RWPE2 (cell line): ENCODE measurements at places on chromosomes 3 and 15.

GRCh38 chr15:35519541-35520149, 26.3 kb downstream of the DPH6 start:
- no peak for DNase-seq

- no peak for DNase-seq
Observed at GRCh38 chr3:194676471-194676870, 4.5 kb upstream of the LSG1 start.

- DNase-seq, result no peak
Observed at GRCh38 chr3:96428097-96428496, 386.3 kb upstream of the EPHA6 start.

DNA sequence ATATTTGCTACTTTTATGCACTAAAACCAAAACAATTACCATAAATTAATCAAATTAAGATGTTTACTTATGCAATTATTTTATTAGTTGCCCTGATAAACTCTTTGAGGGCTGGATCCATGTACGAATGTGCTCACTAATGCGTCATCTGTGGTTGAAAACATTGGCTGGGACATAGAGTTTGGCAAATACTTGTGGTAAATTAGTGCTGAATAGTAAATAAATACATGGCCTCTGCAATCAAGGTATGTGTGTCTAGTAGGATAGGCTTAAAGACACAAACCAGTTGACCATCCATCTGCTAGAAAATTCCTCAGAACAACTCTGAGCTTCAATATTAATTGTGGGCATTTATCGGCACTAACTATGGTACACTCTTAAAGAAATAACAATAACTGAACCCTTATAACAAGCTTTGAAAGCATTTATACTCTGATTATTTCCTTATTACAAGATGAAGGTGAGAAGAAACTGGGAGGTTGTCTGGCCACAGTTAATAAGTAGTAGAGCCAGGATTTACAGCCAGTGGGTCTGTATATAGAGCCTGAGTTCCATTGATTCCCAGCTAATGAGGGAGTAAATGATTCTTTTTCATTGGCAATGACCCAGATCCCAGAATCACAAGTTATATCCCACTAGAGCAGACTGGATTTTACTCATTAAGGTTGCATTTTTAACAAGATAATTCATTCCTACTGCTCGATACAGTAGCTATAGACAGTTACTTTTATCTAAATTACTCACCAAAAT, 169.5 kb upstream of the CNTN6 start:
- DNase-seq, result no peak

DNA sequence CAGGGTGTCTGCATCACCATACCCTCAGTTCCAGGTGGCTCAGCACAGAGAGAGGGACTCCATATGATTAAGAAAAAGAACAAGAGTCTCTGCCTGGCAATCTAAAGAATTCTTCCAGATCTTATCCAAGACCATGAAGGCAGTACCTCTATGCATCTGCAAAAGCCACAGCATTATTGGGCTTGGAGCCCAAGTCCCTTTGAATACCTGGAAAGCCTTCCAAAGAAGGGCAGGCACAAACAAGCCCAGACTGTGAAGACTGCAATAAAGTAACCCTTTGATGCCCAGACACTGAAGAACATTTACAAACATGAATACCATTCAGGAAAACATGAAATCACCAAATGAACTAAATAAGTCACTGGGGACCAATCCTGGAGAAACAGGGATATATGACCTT, 60.9 kb upstream of the DIPK2A start:
- no peak for DNase-seq

GRCh38 chr3:193910886-193911738, 224.8 kb upstream of the HES1 start:
- no peak for DNase-seq

DNA sequence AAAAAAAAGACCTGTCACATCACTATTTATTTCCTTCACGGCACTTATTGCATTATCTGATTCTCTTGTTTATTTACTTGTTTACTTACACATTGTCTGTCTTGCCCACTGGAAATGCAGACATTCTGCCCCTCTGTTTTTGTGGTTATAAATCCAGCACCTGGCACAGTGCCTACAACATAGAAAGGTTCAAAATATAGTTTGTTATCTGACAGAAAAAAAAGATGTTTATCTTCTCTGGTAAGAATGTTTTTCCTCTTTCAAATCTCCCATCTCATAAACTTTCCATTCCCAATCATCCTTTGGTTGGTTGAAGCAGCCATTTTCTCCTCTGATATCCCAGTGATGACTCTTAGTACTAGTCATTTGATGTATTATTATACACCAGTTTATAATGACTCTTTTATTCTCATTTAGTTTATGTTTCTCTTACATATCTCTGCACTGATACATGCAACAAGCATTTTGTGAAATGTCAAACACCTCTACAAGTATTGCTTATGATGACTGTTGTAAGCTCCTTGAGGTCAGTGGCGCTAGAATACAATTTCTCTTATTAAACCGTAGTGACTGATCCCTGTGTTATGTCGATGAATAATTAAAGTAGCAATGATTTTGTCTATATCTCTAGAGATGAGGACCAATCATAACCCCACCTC, 398.4 kb upstream of the TBL1XR1 start:
- DNase-seq, result no peak

DNA sequence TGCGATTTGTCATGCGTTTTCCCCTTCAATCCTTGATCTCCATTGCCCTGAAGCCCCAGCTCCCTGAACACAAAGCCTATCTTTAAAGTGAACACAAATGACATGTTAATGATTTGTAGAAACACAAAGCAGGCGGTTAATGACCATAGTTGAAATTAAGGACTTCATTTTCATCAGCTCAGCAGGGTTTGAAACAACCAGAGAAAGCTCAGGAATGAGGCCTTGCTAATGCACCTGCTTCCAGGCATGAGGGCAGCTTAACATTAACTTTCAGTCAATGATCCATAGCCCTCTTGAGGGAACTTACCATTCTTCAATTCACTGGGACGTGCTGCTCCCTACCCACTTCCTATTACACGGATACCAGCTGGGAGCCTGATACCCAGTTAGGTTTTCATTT, 427.2 kb upstream of the CBLB start:
- no peak for DNase-seq

GRCh38 chr3:114587986-114588385, 294.2 kb downstream of the TIGIT start:
- no peak for DNase-seq

DNA sequence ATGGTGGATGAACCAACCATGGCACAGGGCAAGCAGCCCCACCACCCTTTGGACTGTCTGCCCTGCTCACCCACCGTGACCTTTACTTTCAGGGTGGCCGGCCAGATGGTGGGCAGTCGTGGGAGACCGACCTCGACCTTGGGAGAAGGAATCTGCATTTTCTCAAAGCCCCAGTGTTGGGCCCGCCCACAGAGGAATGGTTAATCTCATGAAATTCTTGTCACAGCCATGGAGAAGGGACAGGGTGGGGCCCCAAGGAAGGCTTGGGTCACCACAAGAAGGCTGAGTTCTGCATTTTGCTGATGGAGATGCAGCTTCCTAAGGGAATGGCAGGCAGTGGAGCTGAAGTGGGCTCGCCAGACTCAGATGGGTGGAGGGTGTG, 2.9 kb downstream of the PLXND1 start:
- DNase-seq, result no peak

- no peak for DNase-seq
Observed at GRCh38 chr3:150544041-150544440, 2.3 kb downstream of the SERP1 start.

DNA sequence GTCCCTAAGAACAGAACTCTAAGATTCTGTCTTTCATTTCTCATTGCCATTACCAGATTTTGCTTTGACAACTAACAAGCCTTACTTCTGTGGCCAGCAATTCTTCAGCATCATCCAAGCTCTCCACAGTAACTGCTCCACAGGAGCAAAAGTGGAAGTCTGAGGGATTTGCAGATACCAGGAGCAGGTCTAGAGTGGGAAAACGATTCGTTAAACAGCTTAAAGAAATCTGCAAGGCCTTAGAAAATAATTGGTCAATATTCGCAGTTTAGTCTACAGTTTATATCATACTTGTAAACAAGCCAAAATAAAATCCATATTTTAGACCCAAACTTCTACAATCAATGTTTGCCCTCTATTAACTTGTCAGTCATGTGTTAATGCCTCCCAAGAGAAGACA, 24.1 kb downstream of the MYH15 start:
- DNase-seq, result no peak
